Naive thymus-derived CD8-positive, alpha-beta T cell (primary cell): ENCODE measurements at places on chromosomes 3 and 15. TPM values are rescaled to one million over a fixed set of nuclear protein-coding genes. Genes with fewer than 3 reads are reported as not detected.

- no peak overlapping the region for H3K4me3 ChIP-seq
- H3K36me3 ChIP-seq = no peaks in the 10 kb centered on the region
- no peaks in the 10 kb centered on the region for H3K27me3 ChIP-seq
Observed at GRCh38 chr3:4928277-4928789, 50.9 kb upstream of the BHLHE40 start.

GRCh38 chr3:143648708-143649107 lies 199.6 kb downstream of the SLC9A9 start:
- H3K4me3 ChIP-seq = no peak overlapping the region
- H3K27me3 ChIP-seq = no peaks in the 10 kb centered on the region
- peaks cover 4% of the 10 kb centered on the region for H3K4me1 ChIP-seq
- H3K27ac ChIP-seq = no peak overlapping the region
- DNase-seq = no peak

GRCh38 chr15:77517579-77517978 lies 96.9 kb downstream of the HMG20A start:
- H3K27me3 ChIP-seq = peaks cover 2% of the 10 kb centered on the region
- H3K4me1 ChIP-seq = no peaks in the 10 kb centered on the region
- H3K36me3 ChIP-seq = peaks cover 4% of the 10 kb centered on the region
- no peak overlapping the region for H3K4me3 ChIP-seq
- no peak overlapping the region for H3K27ac ChIP-seq

DNA sequence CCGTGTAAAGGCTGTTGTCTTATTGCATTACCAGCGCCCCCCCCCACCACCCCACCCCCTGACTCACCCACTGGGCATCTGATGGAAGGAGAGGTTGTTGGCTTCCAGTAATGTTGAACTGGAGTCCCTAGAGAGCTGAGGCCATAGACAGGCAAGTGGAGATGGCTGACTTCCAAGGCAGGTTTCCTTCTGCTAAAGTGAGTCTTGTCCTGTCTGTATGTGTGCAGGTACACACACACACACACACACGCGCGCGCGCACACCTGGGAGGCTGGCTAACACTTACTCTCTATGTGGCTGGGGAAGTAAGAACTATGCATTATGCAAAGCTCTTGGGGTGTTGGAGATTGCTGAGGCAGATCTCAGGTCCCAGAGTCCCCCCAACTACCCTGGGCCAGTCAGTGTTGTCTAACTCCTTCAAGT lies 1.6 kb upstream of the KY start:
- H3K36me3 ChIP-seq = no peaks in the 10 kb centered on the region
- H3K4me3 ChIP-seq = no peak overlapping the region
- no peak for DNase-seq
- H3K27ac ChIP-seq = no peak overlapping the region

DNA sequence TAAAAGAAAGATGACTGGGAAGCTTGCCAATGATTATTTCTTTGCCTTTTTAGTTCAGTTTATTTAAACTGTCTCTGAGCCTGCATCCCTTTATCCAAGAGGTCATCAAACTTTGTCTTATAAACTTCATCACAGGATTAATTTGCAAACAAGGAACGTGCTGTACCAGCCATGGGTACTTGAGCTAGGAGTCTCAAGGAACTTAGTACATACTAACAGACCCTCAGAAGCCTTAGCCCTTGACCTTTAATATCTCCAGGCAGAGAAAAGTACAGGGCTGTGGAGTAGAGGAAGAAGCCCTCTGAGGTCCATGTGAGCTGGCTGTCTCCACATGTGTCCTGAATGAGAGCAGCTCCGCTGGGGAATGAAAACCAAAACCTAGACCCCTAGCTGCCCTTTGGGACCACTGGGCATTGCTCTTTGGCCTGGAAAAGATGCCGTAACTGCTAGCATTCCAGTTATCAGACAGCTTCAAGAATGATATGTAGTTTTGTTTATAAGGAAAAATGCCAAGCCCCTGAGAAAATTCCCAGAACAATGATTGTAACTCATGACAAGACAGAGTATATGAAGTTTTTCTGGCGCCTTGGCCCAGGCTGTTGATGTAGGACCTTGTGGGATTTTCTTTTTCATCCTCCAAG lies 92.1 kb downstream of the ASB7 start:
- H3K27ac ChIP-seq = no peak overlapping the region
- H3K27me3 ChIP-seq = peaks cover 12% of the 10 kb centered on the region
- H3K4me1 ChIP-seq = no peaks in the 10 kb centered on the region
- no peak overlapping the region for H3K4me3 ChIP-seq
- no peak for DNase-seq

DNA sequence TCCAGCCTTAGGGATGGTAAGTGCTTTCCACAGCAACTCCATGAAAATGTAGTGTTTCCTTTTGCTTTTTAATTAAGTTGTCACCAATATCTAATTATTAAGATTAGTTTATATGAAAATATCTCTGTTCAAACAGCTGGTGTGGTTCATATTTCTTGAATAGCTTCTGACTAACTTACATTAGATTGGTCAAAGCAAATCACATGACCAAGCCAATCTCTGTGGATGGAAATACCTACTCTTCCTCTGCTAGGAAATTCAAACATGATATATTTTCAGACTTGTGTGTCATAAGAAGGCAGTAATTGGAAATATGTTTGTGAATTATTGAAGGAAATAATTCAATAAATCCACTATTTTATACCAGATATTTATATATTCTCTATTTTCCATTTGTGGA lies 54.6 kb upstream of the CADM2 start:
- H3K4me1 ChIP-seq = no peaks in the 10 kb centered on the region
- DNase-seq = no peak
- H3K27me3 ChIP-seq = no peaks in the 10 kb centered on the region
- H3K27ac ChIP-seq = no peak overlapping the region

DNA sequence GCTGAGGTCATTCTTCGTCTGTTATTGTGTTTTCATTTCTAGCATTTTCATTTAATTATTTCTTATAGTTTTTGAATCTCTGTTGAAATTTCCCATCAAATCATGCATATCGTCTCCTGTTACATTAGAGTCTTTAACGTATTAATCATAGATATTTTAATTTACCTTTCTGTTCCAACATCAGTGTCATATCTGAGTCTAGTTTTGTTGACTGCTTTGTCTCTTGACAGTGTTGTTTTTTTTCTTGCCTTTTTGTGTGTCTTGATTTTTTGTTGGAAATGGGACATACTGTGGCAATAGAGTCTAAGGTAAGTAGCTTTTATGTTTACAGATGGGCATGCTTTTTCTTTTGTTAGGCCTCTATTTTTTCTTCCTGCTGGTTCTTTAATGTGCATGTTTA lies 286.8 kb upstream of the THRB start:
- no peak overlapping the region for H3K27ac ChIP-seq
- no peaks in the 10 kb centered on the region for H3K27me3 ChIP-seq
- no peak for DNase-seq
- H3K4me3 ChIP-seq = no peak overlapping the region

GRCh38 chr3:131082871-131083863 lies 56.5 kb downstream of the NEK11 start:
- no peaks in the 10 kb centered on the region for H3K4me1 ChIP-seq
- H3K27me3 ChIP-seq = no peaks in the 10 kb centered on the region
- H3K27ac ChIP-seq = no peak overlapping the region
- DNase-seq = no peak

GRCh38 chr15:55564347-55565145 lies 23.6 kb downstream of the PYGO1 start:
- H3K27ac ChIP-seq = no peak overlapping the region
- H3K4me3 ChIP-seq = no peak overlapping the region
- no peaks in the 10 kb centered on the region for H3K4me1 ChIP-seq
- H3K27me3 ChIP-seq = peaks cover 1% of the 10 kb centered on the region

The PLA2G4D gene
- not detected for total RNA-seq

The CEMIP gene
- not detected for total RNA-seq

The GPR176 gene
- total RNA-seq = not detected

The CYP1A2 gene
- not detected for total RNA-seq

The C3orf20 gene
- 0.69 TPM for total RNA-seq

The CIB2 gene
- 1.6 TPM for total RNA-seq
